ENCODE measurements at places on chromosomes 12 and 14.

DNA sequence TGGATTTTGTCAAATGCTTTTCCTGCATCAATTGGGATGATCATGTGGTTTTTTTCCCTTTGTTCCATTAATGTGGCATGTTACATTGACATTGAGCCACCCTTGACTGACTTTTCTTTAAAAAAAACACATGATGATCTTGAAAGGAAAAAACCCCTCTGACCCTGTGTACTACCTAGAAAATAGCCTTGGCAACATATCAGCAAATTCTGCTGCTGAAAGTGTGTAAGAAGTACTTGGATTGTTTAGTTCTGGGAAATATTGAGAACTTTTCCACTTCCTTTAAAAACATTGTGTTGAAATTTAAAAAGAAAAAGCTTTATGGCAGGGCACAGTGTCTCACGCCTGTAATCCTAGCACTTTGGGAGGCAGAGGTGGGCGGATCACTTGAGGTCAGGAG lies 20.7 kb downstream of the ACACB start:
- DNase-seq: no peak

DNA sequence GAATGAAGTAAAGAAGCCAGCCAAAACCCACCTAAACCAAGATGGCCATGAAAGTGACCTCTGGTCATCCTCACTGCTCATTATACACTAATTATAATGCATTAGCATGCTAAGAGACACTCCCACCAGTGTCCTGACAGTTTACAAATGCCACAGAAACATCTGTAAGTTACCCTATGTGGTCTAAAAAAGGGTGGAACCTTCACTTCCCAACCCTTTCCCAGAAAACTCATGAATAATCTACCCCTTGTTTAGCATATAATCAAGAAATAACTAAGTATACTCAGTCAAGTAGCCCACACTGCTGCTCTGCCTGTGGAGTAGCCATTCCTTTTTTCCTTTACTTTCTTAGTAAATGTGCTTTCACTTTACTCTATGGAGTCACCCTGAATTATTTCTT lies 19.8 kb downstream of the STYK1 start:
- no peak for DNase-seq

- no peak for DNase-seq
Observed at GRCh38 chr14:73700325-73700724, 13.9 kb downstream of the PNMA1 start.

DNA sequence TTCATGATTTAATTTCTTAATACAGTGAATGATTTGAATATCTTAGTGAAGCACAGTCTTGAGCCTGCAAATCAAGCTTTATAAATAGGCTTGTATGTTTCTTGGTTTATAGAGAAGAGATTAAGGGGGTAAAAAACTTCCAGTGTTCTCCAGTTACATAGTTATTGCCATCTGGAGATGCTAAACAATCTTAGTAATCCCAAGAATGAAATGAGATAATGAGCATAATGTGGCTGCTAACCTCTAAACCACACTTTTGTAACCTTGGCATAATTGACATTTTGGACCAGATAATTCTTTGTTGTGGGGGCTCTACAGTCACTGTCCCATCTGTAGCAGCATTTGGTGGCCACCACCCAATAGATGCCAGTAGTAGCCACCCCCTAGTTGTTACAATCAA lies 316.8 kb downstream of the CCDC91 start:
- no peak for DNase-seq

DNA sequence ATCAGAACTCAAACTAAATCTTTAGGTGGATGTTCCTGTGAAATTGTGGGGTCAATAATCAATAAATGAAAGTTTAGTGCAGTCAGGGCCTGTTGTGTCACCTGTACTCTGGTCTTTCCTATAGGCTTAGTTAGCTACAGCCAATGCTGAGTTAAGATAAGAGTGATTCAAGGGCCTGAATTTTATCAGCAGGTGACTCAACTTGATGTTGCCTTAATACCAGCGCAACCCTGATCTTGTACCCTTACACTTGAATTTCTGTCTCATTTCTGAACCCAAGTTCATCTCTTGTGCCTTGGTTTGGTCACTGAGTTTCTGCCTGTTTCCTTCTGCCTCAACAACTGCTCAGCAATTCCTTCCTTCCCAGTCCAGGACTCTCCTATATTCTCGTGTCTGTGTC lies 157.0 kb upstream of the E2F7 start:
- no peak for DNase-seq

DNA sequence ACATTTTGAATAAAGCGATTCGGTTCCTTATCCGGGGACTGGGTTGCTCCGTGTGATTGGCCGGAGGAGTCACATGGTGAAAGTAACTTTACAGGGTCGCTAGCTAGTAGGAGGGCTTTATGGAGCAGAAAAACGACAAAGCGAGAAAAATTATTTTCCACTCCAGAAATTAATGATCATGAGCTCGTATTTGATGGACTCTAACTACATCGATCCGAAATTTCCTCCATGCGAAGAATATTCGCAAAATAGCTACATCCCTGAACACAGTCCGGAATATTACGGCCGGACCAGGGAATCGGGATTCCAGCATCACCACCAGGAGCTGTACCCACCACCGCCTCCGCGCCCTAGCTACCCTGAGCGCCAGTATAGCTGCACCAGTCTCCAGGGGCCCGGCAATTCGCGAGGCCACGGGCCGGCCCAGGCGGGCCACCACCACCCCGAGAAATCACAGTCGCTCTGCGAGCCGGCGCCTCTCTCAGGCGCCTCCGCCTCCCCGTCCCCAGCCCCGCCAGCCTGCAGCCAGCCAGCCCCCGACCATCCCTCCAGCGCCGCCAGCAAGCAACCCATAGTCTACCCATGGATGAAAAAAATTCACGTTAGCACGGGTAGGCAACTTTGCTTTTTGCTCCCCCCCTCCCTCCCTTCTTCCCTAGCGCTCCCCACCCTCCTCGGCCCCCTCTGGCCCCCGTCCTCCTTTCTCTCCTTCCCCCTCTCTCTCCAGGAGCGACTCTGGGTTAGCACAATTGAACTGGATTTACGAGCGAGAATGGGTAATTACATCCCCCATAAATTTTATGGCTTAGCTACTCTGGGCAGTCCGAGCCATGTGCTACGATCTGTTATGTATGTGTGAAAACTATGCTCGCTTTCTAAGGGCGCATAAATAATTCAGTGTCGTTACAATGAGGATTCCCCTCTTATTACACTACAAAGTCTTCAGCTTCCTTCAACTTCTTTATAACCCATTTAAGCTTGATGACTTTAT lies at the start of gene HOXC4:
HOXC4 (plus strand) TSS at position 85 of the 991 bp plus-strand sequence; CDS start at position 173, 88 bp downstream.
- no peak for DNase-seq

DNA sequence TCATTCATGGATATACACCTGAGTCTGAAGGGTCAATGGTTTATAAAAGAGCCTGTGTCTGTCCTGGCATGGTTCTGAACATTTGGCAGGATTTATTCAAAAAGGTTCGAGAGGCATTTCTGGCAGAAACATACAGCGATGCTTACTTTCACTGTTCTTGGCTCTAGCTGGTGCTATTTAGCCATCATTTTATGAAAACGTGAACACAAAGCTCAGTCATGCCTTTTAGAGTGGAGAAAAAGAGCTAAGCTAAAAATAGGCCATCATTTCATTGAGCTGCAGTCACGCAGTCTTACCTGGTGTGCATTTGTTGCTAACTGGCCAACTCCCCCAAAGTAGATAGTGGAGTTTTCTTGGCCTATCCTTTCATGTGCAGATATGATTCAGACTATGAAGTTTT lies 1209.5 kb downstream of the SLC16A7 start:
- no peak for DNase-seq

- no peak for DNase-seq
Observed at GRCh38 chr14:70909733-70910614, 2.7 kb downstream of the PCNX1 start.

- DNase-seq: no peak
Observed at GRCh38 chr14:102819747-102820330, 42.6 kb downstream of the TRAF3 start.
